ENCODE measurements at places on chromosomes 12 and 14.
A peak's percentile ranks its signal among the peaks of the same experiment; 100 is the strongest.

DNA sequence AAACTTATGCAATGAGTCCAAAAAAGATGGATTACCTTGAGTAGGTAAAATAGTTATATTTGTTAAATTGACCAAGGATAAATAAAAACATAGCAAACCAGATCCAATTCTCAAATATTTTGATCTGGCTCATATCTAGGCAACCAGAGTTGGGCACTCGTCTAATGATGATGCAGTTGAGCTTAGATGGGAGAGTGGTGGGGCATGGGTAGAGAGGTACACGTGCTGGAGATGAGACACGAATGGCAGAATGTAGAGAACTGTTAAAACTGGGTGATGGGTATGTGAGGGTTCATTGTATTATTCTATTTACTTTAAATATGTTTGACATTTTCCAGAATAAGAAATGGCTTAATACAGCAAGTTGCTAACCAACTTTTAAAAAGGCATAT, 7.6 kb upstream of the RNF34 start:
- no peak for DNase-seq
- H3K36me3 ChIP-seq = no peaks in the 10 kb centered on the region

- no peaks in the 10 kb centered on the region for H3K27me3 ChIP-seq
- no peaks in the 10 kb centered on the region for H3K36me3 ChIP-seq
- H3K4me1 ChIP-seq = no peaks in the 10 kb centered on the region
- H3K27ac ChIP-seq = peak within 1 kb of the TSS; percentile 71
- H3K4me3 ChIP-seq = peak within 1 kb of the TSS; percentile 69
Measured at GRCh38 chr14:70809225-70810219, at the start of gene MAP3K9. MAP3K9 (minus strand) TSS chr14:70809513; CDS start chr14:70809171, 342 bp downstream.

DNA sequence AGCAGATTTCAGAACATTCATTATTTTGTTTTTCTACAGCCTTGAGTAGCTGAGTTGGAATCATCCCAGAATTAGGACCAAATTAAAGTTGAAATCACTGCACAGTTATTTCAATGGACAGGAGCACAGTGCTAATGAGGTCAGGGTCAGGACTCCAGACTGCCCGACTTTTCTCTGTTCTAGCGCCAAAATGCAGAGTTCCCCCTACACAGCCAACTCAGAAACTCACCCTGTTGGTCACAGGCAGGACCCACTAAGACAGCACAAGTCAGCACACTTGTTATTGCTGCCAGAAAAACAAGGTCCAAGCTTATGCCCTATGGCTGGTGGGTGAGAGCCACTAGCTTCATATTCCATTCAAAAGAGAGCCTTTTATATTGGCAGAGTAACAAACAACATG, 198.1 kb upstream of the KRR1 start:
- no peaks in the 10 kb centered on the region for H3K36me3 ChIP-seq
- H3K27me3 ChIP-seq = no peaks in the 10 kb centered on the region
- H3K27ac ChIP-seq = no peak overlapping the region
- no peak overlapping the region for H3K4me3 ChIP-seq
- no peak for DNase-seq
- H3K4me1 ChIP-seq = peaks cover 35% of the 10 kb centered on the region

DNA sequence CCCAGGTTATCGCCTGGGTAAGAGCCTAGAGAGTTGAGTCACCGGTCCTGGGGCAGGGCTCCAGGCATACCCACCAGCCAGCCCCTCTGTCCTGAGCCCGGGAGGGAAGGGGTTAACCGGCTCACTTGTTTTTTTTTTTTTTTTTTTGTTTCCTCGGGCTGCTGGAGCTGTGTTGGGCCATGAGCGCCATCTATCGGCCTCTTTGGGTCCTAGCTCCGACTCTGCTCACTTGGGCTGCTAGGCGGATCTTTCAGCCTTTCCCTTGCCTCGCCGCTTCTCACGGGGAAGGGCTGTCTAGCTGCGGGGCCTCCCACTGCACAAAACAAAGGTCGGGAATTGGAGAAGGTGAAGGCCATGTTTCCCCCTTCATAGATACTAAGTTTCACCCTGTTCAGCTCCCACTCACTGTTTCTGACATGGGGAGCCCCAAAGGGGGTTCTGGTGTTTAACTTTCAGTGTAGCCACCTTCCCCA, 2.8 kb upstream of the SMUG1 start:
- H3K27me3 ChIP-seq = no peaks in the 10 kb centered on the region
- H3K36me3 ChIP-seq = no peaks in the 10 kb centered on the region
- DNase-seq = peak; percentile 94
- no peak overlapping the region for H3K27ac ChIP-seq
- peaks cover 16% of the 10 kb centered on the region for H3K4me1 ChIP-seq
- H3K4me3 ChIP-seq = no peak overlapping the region

DNA sequence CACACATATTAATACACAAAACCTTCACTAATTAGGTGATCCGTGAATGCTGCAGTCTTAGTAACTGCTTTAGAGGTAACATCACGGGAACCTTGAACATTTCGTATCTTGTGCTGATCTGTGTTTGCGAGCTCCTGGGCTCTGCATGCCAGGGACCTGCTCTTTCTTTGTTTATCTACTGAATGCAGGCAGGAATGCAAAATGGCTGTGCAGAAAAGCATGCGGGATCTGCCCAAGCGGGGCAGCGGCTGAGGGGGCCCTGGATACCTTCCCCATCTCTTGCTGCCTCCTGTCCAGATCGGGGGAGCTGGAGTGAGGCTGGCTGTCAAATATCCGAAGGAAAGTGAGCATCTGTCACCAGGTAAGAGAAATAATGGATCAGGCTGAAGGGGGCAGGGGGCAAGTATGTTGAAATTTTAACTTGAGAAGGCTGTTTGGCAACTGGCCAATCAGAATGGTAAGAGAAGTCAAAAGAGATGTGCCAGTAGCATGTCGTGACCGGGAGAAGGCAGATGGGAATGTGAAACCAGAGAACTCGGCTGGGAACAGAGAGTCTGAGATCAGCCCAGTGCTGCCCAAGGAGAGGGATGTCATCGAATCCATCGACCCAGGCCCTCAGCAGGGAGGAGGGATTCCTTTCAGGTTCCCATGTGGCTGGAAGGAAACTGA, 191.4 kb downstream of the TTC7B start:
- H3K27me3 ChIP-seq = no peaks in the 10 kb centered on the region
- H3K4me3 ChIP-seq = no peak overlapping the region
- H3K36me3 ChIP-seq = no peaks in the 10 kb centered on the region
- no peak for DNase-seq
- peaks cover 42% of the 10 kb centered on the region for H3K4me1 ChIP-seq

GRCh38 chr12:30428098-30428497, 267.6 kb downstream of the IPO8 start:
- H3K27ac ChIP-seq = no peak overlapping the region
- H3K36me3 ChIP-seq = no peaks in the 10 kb centered on the region
- DNase-seq = no peak
- H3K4me3 ChIP-seq = no peak overlapping the region
- no peaks in the 10 kb centered on the region for H3K4me1 ChIP-seq

DNA sequence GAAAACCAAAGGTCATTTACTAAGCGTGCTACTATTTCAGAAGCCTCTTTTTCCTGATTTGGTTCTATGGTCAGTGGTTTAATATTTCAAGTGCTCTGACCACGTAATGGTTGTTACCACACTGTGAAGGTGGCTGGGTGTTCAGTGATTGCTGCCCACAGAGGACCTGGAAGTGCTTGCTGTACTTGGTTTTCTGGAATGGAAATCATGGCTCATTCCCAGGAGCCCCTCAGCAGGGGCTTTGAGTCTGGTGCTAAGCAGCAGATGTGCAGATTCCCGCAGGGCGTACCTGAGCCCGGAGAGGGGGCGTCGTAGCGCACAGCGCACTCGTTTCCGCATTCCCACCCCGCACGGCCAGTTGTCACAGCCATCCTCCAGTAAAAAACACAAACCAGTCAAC, 50.5 kb downstream of the TRAF3 start:
- no peak for DNase-seq
- no peak overlapping the region for H3K27ac ChIP-seq
- no peak overlapping the region for H3K4me3 ChIP-seq
- H3K36me3 ChIP-seq = no peaks in the 10 kb centered on the region
